ENCODE measurements at places on chromosomes 16 and 17. TPM values are rescaled to one million over a fixed set of nuclear protein-coding genes. Genes with fewer than 3 reads are reported as not detected.
A peak's percentile ranks its signal among the peaks of the same experiment; 100 is the strongest.

MYADML2 gene
- total RNA-seq, result not detected

DNA sequence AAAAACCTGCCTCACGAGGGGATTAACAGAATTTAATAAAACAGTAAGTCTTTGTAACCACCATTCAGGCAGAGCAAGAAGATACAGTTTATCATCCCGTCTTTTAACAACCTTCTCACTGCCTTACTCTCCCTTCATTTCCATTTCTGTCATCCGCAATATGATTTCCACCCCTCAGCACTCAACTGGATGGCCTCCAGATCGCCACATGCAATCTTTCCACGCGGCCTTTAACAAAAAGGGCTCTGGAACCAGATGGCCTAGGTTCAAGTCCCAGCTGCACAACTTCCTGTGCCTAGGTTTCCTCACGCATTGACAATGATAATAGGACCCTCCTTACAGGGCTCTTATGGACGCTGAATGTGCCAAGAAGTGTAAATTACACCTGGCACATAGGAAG lies 103.6 kb downstream of the GAS7 start:
- DNase-seq, result no peak
- no peak overlapping the region for H3K27ac ChIP-seq
- H3K27me3 ChIP-seq, result no peaks in the 10 kb centered on the region
- H3K4me3 ChIP-seq, result no peak overlapping the region
- H3K36me3 ChIP-seq, result no peaks in the 10 kb centered on the region

- DNase-seq, result no peak
- no peak overlapping the region for H3K4me3 ChIP-seq
- no peaks in the 10 kb centered on the region for H3K4me1 ChIP-seq
- no peak overlapping the region for H3K27ac ChIP-seq
- H3K36me3 ChIP-seq, result no peaks in the 10 kb centered on the region
- H3K27me3 ChIP-seq, result no peaks in the 10 kb centered on the region
Observed at GRCh38 chr16:82331974-82332750, 162.1 kb upstream of the MPHOSPH6 start.

DNA sequence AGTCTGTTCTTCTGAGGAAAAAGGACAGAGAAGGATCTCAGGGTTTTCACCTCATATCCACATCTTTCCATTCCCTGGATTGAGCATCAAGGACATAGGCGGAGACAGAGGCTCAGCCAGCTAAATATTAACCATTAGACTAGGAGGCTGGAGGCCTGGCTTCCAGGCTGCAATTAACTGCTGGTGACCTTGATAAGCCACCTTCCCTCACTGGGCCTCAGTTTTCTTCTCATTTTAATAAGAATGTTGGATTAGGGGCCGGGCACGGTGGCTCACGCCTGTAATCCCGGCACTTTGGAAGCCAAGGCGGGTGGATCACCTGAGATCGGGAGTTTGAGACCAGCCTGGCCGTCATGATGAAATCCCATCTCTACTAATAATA lies 25.6 kb upstream of the CNOT1 start:
- H3K27me3 ChIP-seq, result peaks cover 5% of the 10 kb centered on the region
- no peak for DNase-seq
- H3K4me1 ChIP-seq, result no peaks in the 10 kb centered on the region
- no peak overlapping the region for H3K4me3 ChIP-seq
- no peaks in the 10 kb centered on the region for H3K36me3 ChIP-seq
- no peak overlapping the region for H3K27ac ChIP-seq

GRCh38 chr16:58194790-58195189 lies 3.1 kb downstream of the CSNK2A2 start:
- no peaks in the 10 kb centered on the region for H3K27me3 ChIP-seq
- H3K36me3 ChIP-seq, result no peaks in the 10 kb centered on the region

DNA sequence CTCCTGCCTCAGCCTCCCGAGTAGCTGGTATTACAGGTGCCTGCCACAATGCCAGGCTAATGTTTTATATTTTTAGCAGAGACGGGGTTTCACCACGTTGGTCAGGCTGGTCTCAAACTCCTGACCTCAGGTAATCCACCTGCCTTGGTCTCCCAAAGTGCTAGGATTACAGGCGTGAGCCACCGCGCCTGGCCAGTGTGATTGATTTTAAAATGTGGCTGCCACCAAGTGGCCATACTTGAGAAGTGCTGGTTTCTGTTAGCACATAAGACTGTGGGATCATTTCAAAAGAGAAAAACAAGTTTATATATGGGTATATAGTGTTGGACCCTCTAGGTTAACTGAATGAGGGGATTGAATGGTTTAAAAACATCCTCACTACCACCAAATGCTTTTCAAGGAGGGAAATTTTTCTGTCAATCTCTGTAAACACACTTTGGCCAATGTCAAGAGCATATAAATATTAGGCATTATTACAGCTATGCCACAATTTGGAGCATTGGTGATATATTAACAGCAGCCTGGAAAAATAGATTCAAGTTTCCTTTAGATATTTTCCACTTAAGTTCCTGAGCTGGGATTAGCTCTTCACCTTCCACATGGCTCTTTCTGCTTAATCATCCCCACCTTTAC lies 13.5 kb upstream of the DHRS13 start:
- DNase-seq, result no peak
- H3K27ac ChIP-seq, result no peak overlapping the region
- H3K27me3 ChIP-seq, result no peaks in the 10 kb centered on the region

GRCh38 chr16:83021746-83022145 lies 395.0 kb downstream of the CDH13 start:
- no peak overlapping the region for H3K27ac ChIP-seq
- no peaks in the 10 kb centered on the region for H3K4me1 ChIP-seq
- H3K36me3 ChIP-seq, result no peaks in the 10 kb centered on the region
- H3K4me3 ChIP-seq, result no peak overlapping the region

NME2 gene
- total RNA-seq, result 290 TPM

TBC1D3K gene
- not detected for total RNA-seq

NDUFAB1 gene
- total RNA-seq, result 41.0 TPM

DNA sequence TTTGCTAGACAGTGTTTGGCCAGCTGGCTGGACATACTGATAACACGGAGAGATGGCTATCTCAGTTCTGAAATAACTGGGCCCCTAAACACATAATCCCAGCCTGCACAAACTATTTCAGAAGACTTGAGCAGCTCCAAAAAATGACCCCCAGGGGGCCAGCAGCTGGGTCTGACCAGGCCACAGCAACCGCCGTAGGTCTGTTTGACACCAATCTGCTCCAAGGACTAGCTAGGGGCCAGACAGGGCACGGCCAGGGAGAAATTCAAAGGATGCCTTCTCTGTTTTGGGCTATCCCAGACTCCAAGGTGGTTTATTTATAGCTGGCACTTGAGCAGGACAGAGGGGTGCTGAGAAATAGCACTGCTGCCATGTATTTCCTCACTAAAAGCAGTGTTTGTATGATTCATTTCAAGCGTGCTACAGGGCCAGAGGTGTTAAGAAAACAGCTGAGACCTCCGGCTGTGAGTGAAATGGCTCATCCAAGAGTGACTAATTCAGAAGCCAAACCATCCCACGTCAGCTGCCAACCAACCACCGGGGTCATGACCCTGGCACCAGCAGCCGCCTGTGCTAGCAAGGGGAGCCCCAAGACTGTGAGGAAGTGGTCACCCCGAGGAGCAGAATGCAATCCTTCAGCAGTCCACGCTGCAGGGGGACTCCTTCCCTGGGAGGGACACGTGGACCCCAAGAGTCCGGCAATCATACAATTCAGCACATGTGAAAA lies 5.7 kb downstream of the GGA2 start:
- H3K4me3 ChIP-seq, result no peak overlapping the region
- peak overlapping the region; percentile 81 for H3K27ac ChIP-seq
- no peaks in the 10 kb centered on the region for H3K27me3 ChIP-seq
- peaks cover 5% of the 10 kb centered on the region for H3K36me3 ChIP-seq
- H3K4me1 ChIP-seq, result peaks cover 3% of the 10 kb centered on the region
- DNase-seq, result peak; percentile 66

DNA sequence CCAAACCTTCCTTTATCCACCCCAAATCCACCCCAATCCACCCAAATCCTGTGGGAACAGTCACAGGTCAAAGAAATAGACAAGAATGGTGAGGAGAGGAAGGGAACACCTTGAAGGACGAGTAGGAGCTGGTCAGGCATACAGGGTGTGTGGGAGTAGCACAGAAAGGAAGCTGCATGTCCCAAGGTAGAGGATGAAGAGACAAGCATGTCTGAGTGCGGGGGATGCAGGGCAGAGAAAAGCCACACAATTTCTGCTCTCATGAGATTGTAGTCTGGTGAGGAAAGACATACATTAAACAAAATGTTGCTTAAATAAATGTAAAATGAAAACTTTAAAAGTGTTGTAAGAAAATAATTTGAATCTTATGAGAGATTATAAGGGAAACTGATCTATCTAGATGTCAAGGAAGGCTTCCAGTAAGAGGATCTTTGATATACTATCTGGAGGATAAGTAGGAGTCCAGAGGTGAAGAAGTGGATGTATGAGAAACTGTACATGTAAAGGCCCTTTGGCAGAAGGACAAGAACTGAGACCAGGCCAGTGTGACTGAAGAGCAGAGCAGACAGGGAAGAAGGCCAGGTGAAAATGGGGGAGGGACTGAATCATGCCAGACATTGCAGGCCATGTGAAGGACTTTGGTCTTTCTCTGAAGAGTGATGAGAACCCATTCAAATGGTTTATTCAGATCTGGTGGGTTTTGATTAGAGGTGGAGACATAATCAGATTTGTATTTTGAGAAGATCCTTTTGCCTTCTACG lies 18.6 kb downstream of the TMEM98 start:
- DNase-seq, result no peak
- H3K4me1 ChIP-seq, result no peaks in the 10 kb centered on the region
- no peaks in the 10 kb centered on the region for H3K36me3 ChIP-seq
- H3K27ac ChIP-seq, result no peak overlapping the region

- no peak for DNase-seq
- H3K36me3 ChIP-seq, result no peaks in the 10 kb centered on the region
- no peaks in the 10 kb centered on the region for H3K4me1 ChIP-seq
- H3K4me3 ChIP-seq, result no peak overlapping the region
Observed at GRCh38 chr16:72847187-72848027, 200.5 kb downstream of the ZFHX3 start.

GRCh38 chr16:79089735-79090284 lies 510.7 kb downstream of the MAF start:
- peaks cover 52% of the 10 kb centered on the region for H3K4me1 ChIP-seq
- DNase-seq, result no peak
- peak overlapping the region; percentile 19 for H3K27ac ChIP-seq
- no peaks in the 10 kb centered on the region for H3K27me3 ChIP-seq

- peaks cover 5% of the 10 kb centered on the region for H3K36me3 ChIP-seq
- H3K27me3 ChIP-seq, result no peaks in the 10 kb centered on the region
- DNase-seq, result no peak
- H3K27ac ChIP-seq, result no peak overlapping the region
- peaks cover 17% of the 10 kb centered on the region for H3K4me1 ChIP-seq
Observed at GRCh38 chr17:21209511-21210175, 4.3 kb downstream of the TMEM11 start.

NXPH3 gene
- total RNA-seq, result not detected

DNA sequence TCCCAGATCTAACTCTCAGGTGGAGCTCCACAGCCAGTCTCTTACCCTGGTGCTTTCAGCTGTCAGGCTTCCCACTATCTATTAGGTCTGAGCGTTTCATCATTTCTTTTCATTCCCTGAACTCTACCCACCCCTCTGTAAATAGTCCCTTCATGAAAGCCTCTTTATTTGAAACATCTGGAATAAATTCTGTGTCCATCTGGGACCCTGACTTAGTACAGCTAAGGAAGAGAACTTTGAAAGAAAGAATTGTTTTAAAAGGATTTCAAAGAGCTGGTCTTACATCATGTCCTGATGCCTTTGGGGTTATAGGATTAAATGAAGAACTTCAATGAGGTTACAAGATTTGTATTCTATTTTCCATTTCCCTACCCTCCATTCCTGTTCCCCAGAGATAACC lies 388.5 kb upstream of the CA10 start:
- no peak overlapping the region for H3K4me3 ChIP-seq
- H3K27ac ChIP-seq, result no peak overlapping the region
- H3K4me1 ChIP-seq, result no peaks in the 10 kb centered on the region

ELOB gene
- 114 TPM for total RNA-seq

DNA sequence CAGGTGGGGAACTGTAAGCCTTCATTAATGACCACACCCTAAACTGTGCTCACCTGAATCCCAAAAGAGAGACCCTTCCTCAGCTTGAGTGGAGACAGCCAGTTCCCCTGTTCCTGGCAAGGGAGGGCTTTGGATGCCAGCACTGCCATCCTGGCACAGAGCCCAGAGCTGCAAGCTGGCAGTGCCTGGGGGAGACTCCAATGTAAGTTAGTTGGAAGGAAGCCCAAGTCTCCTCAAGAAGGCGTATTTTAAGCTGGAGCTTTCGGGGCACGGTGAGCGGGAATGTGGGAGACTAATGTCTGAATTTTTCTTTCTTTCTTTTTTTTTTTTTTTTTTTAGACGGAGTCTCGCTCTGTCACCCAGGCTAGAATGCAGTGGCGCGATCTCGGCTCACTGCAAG lies 4.7 kb downstream of the CDC42EP4 start:
- no peak overlapping the region for H3K27ac ChIP-seq
- peaks cover 24% of the 10 kb centered on the region for H3K4me1 ChIP-seq
- no peaks in the 10 kb centered on the region for H3K36me3 ChIP-seq
- no peak for DNase-seq
- H3K27me3 ChIP-seq, result no peaks in the 10 kb centered on the region

DNA sequence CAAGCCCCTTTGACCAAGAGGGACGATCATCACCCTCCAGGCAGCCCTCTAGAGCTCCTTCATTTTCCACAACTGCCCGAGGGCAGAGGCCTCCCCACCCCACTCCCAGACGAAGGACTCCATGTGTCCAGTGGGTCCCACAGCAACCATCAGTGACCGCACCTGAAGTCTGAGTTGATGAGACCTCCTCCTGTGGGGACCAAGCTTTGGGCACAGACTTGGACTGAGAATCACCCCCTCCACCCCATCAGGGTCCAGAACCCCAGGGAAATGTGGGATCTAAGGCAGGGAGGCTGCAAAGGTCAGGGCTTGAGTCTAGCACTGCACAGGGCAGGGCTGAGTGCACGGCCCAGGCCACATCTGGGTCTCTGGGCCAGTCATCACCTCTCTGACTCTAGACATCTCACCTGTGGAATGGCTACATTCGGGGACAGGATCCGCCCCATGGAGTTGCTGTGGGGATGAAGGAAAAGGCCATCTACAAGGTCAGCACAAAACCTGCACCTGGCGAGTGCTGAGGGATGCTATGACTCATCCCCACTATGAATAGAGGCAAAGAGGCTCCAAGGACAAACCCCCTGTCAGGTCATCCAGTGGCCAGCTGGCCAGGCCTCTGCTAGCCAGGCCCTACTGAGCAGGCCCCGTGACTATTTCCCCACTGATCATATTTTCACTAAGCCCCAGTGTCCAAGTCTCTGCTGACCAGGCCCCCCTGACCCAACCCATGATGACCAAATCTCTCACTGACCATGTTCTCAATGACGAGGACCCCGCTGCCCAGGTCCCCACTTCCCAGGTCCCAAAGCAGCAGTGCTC lies 38.4 kb downstream of the TNFRSF13B start:
- no peaks in the 10 kb centered on the region for H3K36me3 ChIP-seq
- H3K4me3 ChIP-seq, result no peak overlapping the region
- H3K4me1 ChIP-seq, result peaks cover 3% of the 10 kb centered on the region
- peaks cover 31% of the 10 kb centered on the region for H3K27me3 ChIP-seq

DNA sequence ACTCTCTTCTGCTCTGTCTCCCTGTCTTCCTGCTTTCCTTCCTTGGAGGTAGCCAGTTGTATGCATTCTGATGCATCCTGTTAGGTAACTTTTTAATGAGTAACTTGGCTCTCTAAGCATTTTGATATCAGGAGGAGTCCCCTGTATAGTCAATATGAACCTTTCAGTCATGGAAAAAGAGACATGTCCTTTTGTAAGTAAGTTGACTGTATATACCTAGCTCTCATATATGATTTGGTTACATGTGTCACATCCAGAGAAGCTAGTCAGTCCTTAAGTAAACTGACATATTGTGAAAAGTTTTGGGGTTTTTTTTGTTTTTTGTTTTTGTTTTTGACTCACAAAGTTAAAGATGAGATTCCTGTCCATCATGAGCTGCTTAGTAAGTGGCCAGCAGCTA lies 18.8 kb downstream of the UTP18 start:
- H3K36me3 ChIP-seq, result peaks cover 9% of the 10 kb centered on the region
- no peaks in the 10 kb centered on the region for H3K27me3 ChIP-seq
- no peak overlapping the region for H3K4me3 ChIP-seq

PPY gene
- not detected for total RNA-seq

All from T-cell (primary cell).